ENCODE measurements at places on chromosomes 7 and 10. TPM values are rescaled to one million over a fixed set of nuclear protein-coding genes. Genes with fewer than 3 reads are reported as not detected.

POLR2J gene
- 65.0 TPM for polyA plus RNA-seq

GRCh38 chr7:111855842-111856227, 293.5 kb upstream of the IMMP2L start:
- no peak for DNase-seq

- no peak for DNase-seq
Observed at GRCh38 chr7:142389544-142389943, 131.7 kb upstream of the PRSS58 start.

- no peak for DNase-seq
Observed at GRCh38 chr7:92997152-92997551, 120.6 kb downstream of the SAMD9 start.

EZH2 gene
- 11.5 TPM for polyA plus RNA-seq

DNA sequence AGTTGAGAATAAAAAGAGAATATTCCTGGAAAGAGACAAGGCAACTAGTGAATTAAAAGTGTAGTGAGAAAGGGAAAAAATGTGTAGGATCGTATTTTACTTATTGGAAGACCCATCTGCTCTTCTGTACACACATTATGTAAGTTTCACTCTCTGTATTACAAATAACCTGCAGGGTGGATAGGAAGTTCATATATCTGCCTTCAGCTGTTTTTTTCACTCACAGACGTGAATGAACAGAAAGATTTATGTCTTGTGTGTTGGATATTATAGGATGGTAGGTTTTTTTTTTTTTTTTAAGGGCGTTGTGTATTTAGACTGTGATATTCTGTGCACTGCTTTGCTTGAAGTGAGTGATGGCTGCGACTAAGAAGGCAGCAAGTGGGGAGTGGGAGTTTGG, 266.5 kb downstream of the AUTS2 start:
- DNase-seq, result no peak

ZNF503 gene
- polyA plus RNA-seq, result 3.1 TPM
